ENCODE measurements at places on chromosomes 7 and 10. TPM values are rescaled to one million over a fixed set of nuclear protein-coding genes. Genes with fewer than 3 reads are reported as not detected.

FRAT1 gene
- 3.1 TPM for total RNA-seq

PRKAG2 gene
- 133 TPM for total RNA-seq

PON1 gene
- not detected for total RNA-seq

SLC37A3 gene
- 20.1 TPM for total RNA-seq

TMEM168 gene
- total RNA-seq, result 15.1 TPM

NAT16 gene
- not detected for total RNA-seq

AOC1 gene
- not detected for total RNA-seq

SUN3 gene
- total RNA-seq, result not detected

GSTK1 gene
- total RNA-seq, result 270 TPM

DNA sequence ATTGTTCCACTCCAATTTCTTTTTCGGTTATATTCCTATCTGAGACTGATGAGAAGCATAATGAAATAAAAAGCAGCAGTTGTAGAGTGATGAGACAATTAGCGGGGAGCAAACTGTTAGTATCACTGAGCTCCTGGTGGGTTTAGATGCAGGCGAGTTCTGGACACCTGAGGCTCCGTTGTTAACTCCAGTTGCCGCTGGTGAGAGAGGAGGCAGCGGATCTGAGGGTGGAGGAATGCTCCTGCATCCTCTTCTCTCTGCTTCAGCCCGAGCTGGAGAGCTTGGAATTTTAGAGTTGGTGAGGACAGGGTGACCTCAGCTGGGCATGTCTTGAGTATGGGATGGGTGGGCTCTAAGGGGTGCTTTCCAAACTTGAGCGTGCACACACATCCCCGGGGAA, 31.4 kb downstream of the LRMDA start:
- H3K4me3 ChIP-seq, result no peak overlapping the region
- DNase-seq, result peak; percentile 36
- no peaks in the 10 kb centered on the region for H3K27me3 ChIP-seq
- no peaks in the 10 kb centered on the region for H3K4me1 ChIP-seq
- no peaks in the 10 kb centered on the region for H3K36me3 ChIP-seq

DNA sequence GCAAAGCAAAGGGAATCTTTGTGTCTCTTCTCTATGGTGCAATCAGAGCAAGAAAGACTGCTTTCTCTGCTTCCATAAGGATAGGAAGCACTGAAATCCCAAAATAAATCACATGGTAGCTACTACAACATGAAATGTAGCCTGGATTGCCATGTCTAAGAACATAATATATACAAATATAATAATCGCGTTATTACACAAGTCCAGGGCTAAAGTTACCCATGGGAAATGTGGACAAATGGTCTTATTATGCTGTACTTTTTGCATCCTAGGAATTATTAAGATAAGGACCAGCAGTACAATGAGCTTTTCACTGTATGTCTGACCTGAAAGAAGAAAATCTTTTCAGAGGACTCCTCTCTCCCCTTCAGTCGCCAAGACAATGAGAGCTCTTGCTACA, 23.5 kb upstream of the PPP3CB start:
- no peak for DNase-seq

DNA sequence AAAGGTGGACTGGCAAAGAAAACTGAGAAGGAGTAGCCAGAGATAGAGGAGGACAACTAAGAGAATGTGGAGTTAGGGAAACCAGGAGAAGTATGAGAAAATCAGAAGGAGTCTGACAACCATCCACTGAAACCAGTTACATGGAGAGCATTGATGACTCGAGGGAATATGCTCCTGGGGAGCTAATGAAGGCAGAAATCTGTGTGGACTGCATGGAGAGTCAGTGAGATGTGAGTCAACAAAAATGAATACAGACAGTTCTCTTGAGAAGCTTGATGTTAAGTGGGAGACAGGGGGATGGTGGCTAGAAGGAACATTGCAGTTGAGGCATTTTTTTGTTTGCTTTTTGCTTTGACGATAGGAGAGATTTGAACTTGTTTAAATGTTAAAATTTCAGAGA, 34.3 kb upstream of the ZNF32 start:
- no peak for DNase-seq
- no peaks in the 10 kb centered on the region for H3K4me1 ChIP-seq
- no peaks in the 10 kb centered on the region for H3K36me3 ChIP-seq
- H3K27me3 ChIP-seq, result no peaks in the 10 kb centered on the region
- H3K4me3 ChIP-seq, result no peak overlapping the region
- H3K27ac ChIP-seq, result no peak overlapping the region

GRCh38 chr7:108511939-108512338, 14.0 kb downstream of the PNPLA8 start:
- H3K4me1 ChIP-seq, result peaks cover 10% of the 10 kb centered on the region
- peaks cover 27% of the 10 kb centered on the region for H3K36me3 ChIP-seq

- DNase-seq, result no peak
- H3K4me1 ChIP-seq, result no peaks in the 10 kb centered on the region
- H3K27me3 ChIP-seq, result no peaks in the 10 kb centered on the region
- no peaks in the 10 kb centered on the region for H3K36me3 ChIP-seq
- no peak overlapping the region for H3K27ac ChIP-seq
Measured at GRCh38 chr7:9776900-9777299, 1196.8 kb upstream of the PHF14 start.

- H3K36me3 ChIP-seq, result no peaks in the 10 kb centered on the region
- H3K27me3 ChIP-seq, result no peaks in the 10 kb centered on the region
- H3K4me3 ChIP-seq, result no peak overlapping the region
- no peak overlapping the region for H3K27ac ChIP-seq
- H3K4me1 ChIP-seq, result no peaks in the 10 kb centered on the region
Measured at GRCh38 chr7:107538001-107538400, 25.7 kb downstream of the COG5 start.

DNA sequence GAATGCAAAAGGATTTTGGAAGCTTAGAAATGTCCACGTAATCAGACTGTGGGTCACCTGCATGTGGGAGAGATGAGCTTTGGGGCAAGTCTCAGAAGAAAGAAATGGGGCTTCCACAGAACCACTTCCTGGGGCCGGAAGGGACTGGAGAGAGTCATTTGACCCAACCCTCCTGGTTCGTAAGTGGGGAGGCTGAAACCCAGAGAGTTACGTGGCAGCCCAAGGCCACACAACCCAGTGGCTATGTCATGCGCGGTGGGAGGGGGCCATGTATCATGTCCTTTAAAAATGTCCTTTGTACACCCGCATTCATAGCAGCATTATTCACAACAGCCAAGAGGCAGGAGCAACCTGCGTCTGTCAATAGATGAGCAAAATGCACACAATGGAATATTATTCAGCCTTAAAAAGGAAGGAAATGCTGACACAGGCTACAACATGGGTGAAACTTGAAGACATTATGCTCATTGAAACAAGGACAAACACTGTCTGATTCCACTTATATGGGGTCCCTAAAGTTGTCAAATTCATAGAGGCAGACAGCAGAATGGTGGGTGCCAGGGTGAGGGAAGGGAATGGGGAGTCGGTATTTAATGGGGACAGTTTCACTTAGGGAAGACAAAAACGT, 15.1 kb downstream of the CAMK2B start:
- peak overlapping the region; percentile 91 for H3K27ac ChIP-seq
- DNase-seq, result no peak
- no peaks in the 10 kb centered on the region for H3K36me3 ChIP-seq
- peaks cover 52% of the 10 kb centered on the region for H3K4me1 ChIP-seq
- H3K4me3 ChIP-seq, result no peak overlapping the region

DNA sequence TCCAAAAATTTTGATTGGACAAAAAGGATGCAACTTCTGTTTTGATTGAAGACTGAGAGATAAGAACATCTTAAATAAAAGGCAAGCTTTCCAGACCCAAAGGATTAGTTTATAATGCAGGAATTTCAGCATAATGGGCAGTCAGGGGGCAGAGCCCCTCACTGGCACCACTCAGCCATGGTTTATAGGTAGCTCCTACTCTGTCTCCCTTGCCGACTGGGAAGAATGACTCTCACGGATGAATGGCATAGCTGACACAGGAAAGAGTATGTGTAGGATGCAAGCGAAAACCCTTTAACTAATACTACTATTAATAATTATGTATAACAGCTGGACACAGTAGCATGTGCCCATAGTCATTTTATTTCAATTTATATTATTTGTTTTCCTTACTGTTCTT, 53.3 kb downstream of the GALNT11 start:
- no peaks in the 10 kb centered on the region for H3K4me1 ChIP-seq
- no peak for DNase-seq
- no peaks in the 10 kb centered on the region for H3K36me3 ChIP-seq
- no peak overlapping the region for H3K4me3 ChIP-seq
- H3K27me3 ChIP-seq, result no peaks in the 10 kb centered on the region
- H3K27ac ChIP-seq, result no peak overlapping the region

- no peaks in the 10 kb centered on the region for H3K4me1 ChIP-seq
- DNase-seq, result no peak
Measured at GRCh38 chr10:52570490-52570889, 202.1 kb downstream of the MBL2 start.

GRCh38 chr7:84025332-84025927, 169.2 kb downstream of the SEMA3A start:
- DNase-seq, result no peak
- no peaks in the 10 kb centered on the region for H3K36me3 ChIP-seq
- H3K4me1 ChIP-seq, result peaks cover 14% of the 10 kb centered on the region
- no peaks in the 10 kb centered on the region for H3K27me3 ChIP-seq
- peak overlapping the region; percentile 56 for H3K27ac ChIP-seq

- no peaks in the 10 kb centered on the region for H3K4me1 ChIP-seq
- no peak for DNase-seq
- H3K27ac ChIP-seq, result no peak overlapping the region
- no peaks in the 10 kb centered on the region for H3K36me3 ChIP-seq
- H3K4me3 ChIP-seq, result no peak overlapping the region
- H3K27me3 ChIP-seq, result no peaks in the 10 kb centered on the region
Measured at GRCh38 chr7:141246426-141246825, 172.6 kb downstream of the TMEM178B start.

DNA sequence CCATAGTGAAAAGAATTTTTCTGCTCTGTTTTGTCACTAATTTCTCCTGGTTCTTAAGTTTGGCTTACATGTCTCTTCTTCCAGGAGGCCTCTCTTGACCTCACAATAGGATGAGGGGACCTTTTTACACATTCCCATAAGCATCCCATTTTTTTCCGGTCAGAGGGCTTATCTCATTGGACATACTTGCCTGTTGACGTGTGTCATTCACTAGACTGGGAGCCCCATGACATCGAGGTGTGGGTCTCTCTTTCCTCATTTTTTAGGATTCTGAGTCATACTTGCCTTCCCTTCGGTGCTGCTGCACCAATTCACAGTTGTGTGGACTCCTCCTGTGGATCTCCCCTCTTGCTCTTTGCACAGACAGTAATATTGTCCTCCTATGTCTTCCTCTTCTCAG, 601.8 kb downstream of the GATA3 start:
- H3K36me3 ChIP-seq, result no peaks in the 10 kb centered on the region
- H3K27me3 ChIP-seq, result no peaks in the 10 kb centered on the region
- no peak for DNase-seq
- H3K27ac ChIP-seq, result no peak overlapping the region
- no peaks in the 10 kb centered on the region for H3K4me1 ChIP-seq
- H3K4me3 ChIP-seq, result no peak overlapping the region

- peak overlapping the region; percentile 89 for H3K27ac ChIP-seq
- no peak for DNase-seq
- H3K4me3 ChIP-seq, result no peak overlapping the region
- H3K4me1 ChIP-seq, result peaks cover 59% of the 10 kb centered on the region
Measured at GRCh38 chr7:137881607-137882260, 35.0 kb upstream of the DGKI start.

- peaks cover 50% of the 10 kb centered on the region for H3K4me1 ChIP-seq
- no peaks in the 10 kb centered on the region for H3K27me3 ChIP-seq
- H3K27ac ChIP-seq, result peak overlapping the region; percentile 6
- no peak for DNase-seq
Measured at GRCh38 chr7:158809596-158809995, 19.7 kb downstream of the ESYT2 start.

DNA sequence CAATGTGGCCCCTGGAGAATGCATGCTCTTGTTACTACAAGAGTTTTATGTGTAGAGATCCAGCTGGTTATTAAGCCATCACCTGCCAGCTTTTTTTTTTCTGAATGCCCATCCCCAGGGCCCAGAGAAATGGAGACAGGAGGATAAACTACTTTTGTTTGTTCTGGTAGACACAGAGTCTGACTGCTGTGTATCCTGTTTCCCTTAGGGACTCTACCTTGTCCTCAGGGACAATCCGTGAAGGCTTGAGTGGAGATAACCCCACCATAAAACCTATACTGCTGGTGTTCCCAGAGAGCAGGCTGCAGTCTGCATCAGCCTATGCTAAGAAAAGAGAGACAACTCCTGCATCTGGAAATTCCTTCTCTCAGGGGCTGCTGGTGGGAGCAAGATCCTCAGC, at the start of gene OR2A5:
OR2A5 (plus strand) TSS at position 301 of the 400 bp plus-strand sequence. CDS start 1,454 bp downstream, outside the sequence.
- DNase-seq, result no peak
- H3K27me3 ChIP-seq, result no peaks in the 10 kb centered on the region
- no peak within 1 kb of the TSS for H3K27ac ChIP-seq
- no peaks in the 10 kb centered on the region for H3K36me3 ChIP-seq
- H3K4me1 ChIP-seq, result no peaks in the 10 kb centered on the region

- no peak overlapping the region for H3K4me3 ChIP-seq
- H3K4me1 ChIP-seq, result no peaks in the 10 kb centered on the region
- no peak for DNase-seq
- no peaks in the 10 kb centered on the region for H3K27me3 ChIP-seq
- H3K27ac ChIP-seq, result no peak overlapping the region
- H3K36me3 ChIP-seq, result no peaks in the 10 kb centered on the region
Measured at GRCh38 chr10:126650161-126650560, 20.3 kb downstream of the C10orf90 start.

DNA sequence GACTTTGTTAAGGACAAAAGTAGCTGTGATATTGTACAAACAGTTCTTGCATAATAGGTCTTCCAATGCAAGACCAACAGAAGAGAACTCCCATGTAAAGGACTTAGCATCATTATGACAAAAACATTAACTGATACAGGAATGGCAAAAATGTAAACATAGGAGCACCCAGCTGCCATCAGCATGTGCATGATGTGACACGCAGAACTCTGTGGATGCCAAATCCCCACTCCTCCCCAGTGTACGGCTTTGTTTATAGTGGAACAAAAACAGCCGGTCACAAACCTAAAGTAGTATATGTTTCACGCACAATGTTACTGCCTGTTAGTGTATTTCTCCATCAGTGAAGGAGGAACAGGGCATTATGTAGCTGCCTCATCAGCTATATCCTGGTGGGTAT, 316.0 kb upstream of the AOAH start:
- H3K4me3 ChIP-seq, result no peak overlapping the region
- no peaks in the 10 kb centered on the region for H3K36me3 ChIP-seq
- H3K27ac ChIP-seq, result no peak overlapping the region
- no peak for DNase-seq

- H3K36me3 ChIP-seq, result no peaks in the 10 kb centered on the region
- no peak for DNase-seq
- no peak overlapping the region for H3K27ac ChIP-seq
- H3K4me1 ChIP-seq, result no peaks in the 10 kb centered on the region
Measured at GRCh38 chr7:145147865-145148264, 312.0 kb upstream of the TPK1 start.

- no peak overlapping the region for H3K4me3 ChIP-seq
- peaks cover 9% of the 10 kb centered on the region for H3K4me1 ChIP-seq
- H3K36me3 ChIP-seq, result peaks cover 43% of the 10 kb centered on the region
- H3K27me3 ChIP-seq, result no peaks in the 10 kb centered on the region
- peak overlapping the region; percentile 10 for H3K27ac ChIP-seq
Measured at GRCh38 chr10:3116508-3117100, 49.3 kb downstream of the PFKP start.

GRCh38 chr10:50516171-50516570, 107.6 kb downstream of the SGMS1 start:
- H3K4me3 ChIP-seq, result no peak overlapping the region
- H3K27me3 ChIP-seq, result no peaks in the 10 kb centered on the region
- H3K27ac ChIP-seq, result no peak overlapping the region
- DNase-seq, result no peak
- H3K36me3 ChIP-seq, result peaks cover 6% of the 10 kb centered on the region
- no peaks in the 10 kb centered on the region for H3K4me1 ChIP-seq

All from right atrium auricular region (tissue), 2 donors.